ENCODE measurements at places on chromosomes 3 and 15. TPM values are rescaled to one million over a fixed set of nuclear protein-coding genes. Genes with fewer than 3 reads are reported as not detected.
A peak's percentile ranks its signal among the peaks of the same experiment; 100 is the strongest.

DNA sequence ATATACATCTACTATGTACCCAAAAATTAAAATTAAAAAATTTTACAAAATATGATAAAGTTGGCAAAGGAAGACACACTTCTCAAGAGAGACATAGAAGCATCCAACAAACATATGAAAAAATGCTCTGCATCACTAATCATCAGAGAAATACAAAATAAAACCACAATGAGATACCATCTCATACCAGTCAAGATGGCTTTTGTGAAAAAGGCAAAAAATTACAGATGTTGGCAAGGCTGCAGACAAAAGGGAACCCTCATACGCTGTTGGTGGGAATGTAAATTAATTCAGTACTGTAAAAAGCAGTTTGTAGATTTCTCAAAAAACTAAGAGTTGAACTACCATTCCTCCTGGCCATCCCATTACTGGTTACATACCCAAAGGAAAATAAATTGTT lies 581.7 kb upstream of the CCDC54 start:
- H3K36me3 ChIP-seq = no peaks in the 10 kb centered on the region
- H3K4me3 ChIP-seq = no peak overlapping the region
- DNase-seq = no peak

DNA sequence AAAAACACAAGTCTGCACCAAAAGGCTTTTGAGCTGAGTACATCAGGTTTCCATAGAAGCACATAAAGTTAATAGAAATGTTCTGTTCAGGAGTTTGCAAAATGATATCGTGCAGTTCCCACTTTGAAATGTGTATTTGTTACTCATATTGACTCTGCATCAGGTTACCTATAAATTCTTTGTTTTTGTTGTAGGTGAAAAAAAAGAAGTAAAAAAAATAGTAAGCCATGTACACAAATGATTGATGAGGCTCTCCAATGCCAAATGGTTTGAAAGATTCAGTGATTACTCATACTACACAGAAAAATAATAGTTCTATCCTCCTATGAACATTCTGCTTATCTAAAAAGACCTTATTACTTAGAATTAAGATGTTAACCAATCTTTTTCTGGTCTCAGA lies 287.3 kb upstream of the MME start:
- no peaks in the 10 kb centered on the region for H3K36me3 ChIP-seq
- H3K27ac ChIP-seq = no peak overlapping the region
- H3K4me3 ChIP-seq = no peak overlapping the region

- H3K36me3 ChIP-seq = peaks cover 4% of the 10 kb centered on the region
- DNase-seq = no peak
- peaks cover 37% of the 10 kb centered on the region for H3K4me1 ChIP-seq
- H3K27me3 ChIP-seq = no peaks in the 10 kb centered on the region
- H3K4me3 ChIP-seq = no peak overlapping the region
- H3K27ac ChIP-seq = no peak overlapping the region
These were observed 112.8 kb upstream of the MEF2A start for GRCh38 chr15:99452728-99453636.

The PLA2G4E gene
- not detected for total RNA-seq

The CTXN2 gene
- total RNA-seq = not detected

GRCh38 chr15:99123713-99124451 lies 19.0 kb downstream of the SYNM start:
- H3K27ac ChIP-seq = no peak overlapping the region
- no peaks in the 10 kb centered on the region for H3K27me3 ChIP-seq
- no peaks in the 10 kb centered on the region for H3K36me3 ChIP-seq
- no peaks in the 10 kb centered on the region for H3K4me1 ChIP-seq
- DNase-seq = no peak

GRCh38 chr3:179967622-179968021 lies 69.1 kb downstream of the PEX5L start:
- H3K4me3 ChIP-seq = peak overlapping the region; percentile 13
- H3K27me3 ChIP-seq = peaks cover 30% of the 10 kb centered on the region
- peak; percentile 29 for DNase-seq
- H3K4me1 ChIP-seq = peaks cover 16% of the 10 kb centered on the region
- no peaks in the 10 kb centered on the region for H3K36me3 ChIP-seq

- H3K27me3 ChIP-seq = no peaks in the 10 kb centered on the region
- H3K4me3 ChIP-seq = no peak overlapping the region
- H3K36me3 ChIP-seq = peaks cover 17% of the 10 kb centered on the region
- H3K27ac ChIP-seq = no peak overlapping the region
- H3K4me1 ChIP-seq = peaks cover 22% of the 10 kb centered on the region
- no peak for DNase-seq
These were observed 17.7 kb downstream of the MYNN start for GRCh38 chr3:169790687-169791429.

DNA sequence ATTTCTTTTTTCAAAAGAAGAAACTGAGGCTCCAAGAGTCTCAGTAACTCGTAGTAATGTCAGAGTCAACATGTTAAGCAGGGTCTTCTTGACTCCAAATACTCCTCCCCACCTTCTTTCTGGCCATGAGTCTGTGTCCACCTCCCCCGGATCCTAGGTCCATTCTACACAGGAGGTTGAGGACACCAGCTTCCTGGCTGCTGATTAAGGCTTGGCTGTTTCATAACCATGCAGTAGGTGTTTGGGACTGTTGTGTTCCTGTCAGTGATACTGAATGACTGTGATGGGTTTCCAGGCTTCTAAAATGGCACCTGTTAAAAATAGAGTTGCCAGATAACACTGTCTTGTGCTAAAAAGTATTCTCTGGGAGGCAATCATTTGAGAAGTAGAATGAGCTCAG lies 130.8 kb upstream of the IL12A start:
- DNase-seq = no peak
- H3K4me3 ChIP-seq = no peak overlapping the region
- H3K27ac ChIP-seq = no peak overlapping the region
- H3K4me1 ChIP-seq = no peaks in the 10 kb centered on the region

The STARD5 gene
- 10.3 TPM for total RNA-seq

- H3K27me3 ChIP-seq = no peaks in the 10 kb centered on the region
- no peaks in the 10 kb centered on the region for H3K4me1 ChIP-seq
- H3K4me3 ChIP-seq = no peak overlapping the region
- DNase-seq = no peak
- H3K27ac ChIP-seq = no peak overlapping the region
These were observed 973.4 kb downstream of the ROBO1 start for GRCh38 chr3:78794431-78794830.

GRCh38 chr3:30567139-30567753 lies 39.2 kb upstream of the TGFBR2 start:
- no peak for DNase-seq
- no peak overlapping the region for H3K27ac ChIP-seq
- H3K4me1 ChIP-seq = no peaks in the 10 kb centered on the region
- no peak overlapping the region for H3K4me3 ChIP-seq

DNA sequence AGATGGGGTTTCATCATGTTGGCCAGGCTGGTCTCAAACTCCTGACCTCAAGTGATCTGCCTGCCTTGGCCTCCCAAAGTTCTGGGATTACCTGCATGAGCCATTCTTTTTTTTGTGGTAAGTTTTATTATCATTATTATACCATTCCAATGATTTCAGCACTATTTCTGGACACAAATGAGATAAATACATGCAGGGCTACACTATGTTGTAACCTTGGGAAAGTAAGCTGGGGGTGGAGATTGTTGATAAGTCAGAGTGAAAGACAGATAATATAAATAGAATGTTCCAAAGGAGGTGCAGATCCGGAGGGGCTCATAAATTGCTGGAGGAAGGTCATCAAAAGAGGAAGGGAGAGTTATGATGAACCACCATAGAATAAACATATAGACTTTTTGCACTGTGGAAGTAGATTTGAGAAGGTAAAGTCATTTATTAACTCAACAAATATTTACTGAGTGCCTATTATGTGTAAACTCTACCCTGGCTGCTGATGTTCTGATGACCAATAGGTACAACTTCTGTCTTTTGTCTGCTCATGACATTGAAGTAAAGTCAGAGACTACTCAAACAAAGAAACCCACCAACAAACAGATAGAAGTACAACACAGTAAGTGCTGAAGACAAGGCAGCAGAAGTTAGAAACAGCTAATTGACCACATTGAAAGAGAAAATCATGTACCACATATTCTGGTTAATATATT lies 478.9 kb upstream of the GOLIM4 start:
- no peaks in the 10 kb centered on the region for H3K4me1 ChIP-seq
- DNase-seq = no peak
- H3K4me3 ChIP-seq = no peak overlapping the region

- no peaks in the 10 kb centered on the region for H3K27me3 ChIP-seq
- no peaks in the 10 kb centered on the region for H3K4me1 ChIP-seq
- H3K27ac ChIP-seq = no peak overlapping the region
These were observed 20.1 kb downstream of the USP13 start for GRCh38 chr3:179672918-179673317.

DNA sequence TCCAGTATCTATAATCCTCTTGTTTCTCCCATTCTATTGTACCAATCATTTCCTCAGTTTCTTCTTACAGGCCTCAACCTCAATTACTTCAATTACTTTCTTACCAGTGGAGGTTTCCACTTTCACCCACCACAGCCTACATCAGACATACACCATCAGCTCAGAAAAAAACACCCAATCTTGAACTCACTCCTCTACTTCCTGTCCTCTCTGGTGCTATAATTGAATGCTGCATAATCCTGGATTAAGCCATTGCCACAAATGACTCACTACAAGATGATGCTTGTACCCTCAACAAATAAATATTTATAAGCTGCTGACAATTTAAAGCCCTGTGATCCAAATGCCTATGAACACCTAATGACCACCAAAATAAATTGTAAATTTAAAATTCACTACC lies 18.5 kb downstream of the RYK start:
- H3K4me1 ChIP-seq = peaks cover 80% of the 10 kb centered on the region
- H3K27me3 ChIP-seq = no peaks in the 10 kb centered on the region
- no peak for DNase-seq
- no peak overlapping the region for H3K27ac ChIP-seq
- H3K36me3 ChIP-seq = no peaks in the 10 kb centered on the region
- H3K4me3 ChIP-seq = peak overlapping the region; percentile 11

The FBXL22 gene
- total RNA-seq = 0.79 TPM

- peak; percentile 64 for DNase-seq
- H3K36me3 ChIP-seq = peaks cover 58% of the 10 kb centered on the region
- peaks cover 29% of the 10 kb centered on the region for H3K4me1 ChIP-seq
These were observed 64.5 kb downstream of the KLHL25 start for GRCh38 chr15:85730001-85730820.

DNA sequence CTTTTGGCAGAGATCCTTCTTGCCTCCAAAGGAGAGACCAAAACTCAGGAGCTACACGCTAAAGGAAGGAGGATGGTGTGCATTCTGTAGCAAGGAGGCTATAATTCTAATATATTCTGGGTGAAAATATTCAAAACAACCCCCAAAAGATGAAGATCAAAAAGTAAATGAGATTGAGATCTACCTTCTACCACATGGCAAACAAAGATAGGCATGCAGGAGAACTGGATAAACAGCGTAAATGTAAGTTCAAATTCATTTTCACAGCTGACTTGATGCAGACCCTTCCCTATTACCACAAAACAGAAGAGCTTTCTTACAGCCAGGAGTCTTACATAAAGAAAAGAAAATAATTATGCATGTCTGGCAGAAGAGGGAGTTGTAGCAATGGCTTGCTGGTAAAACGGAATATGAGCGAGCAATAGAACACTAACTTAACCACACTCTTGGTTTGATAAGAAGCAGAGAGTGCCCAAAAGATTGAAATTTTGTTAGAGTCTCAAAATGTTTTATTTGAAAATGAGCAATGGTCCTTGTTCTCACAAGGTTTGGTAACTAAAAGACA lies 272.7 kb downstream of the MECOM start:
- no peaks in the 10 kb centered on the region for H3K36me3 ChIP-seq
- no peak for DNase-seq
- H3K4me3 ChIP-seq = no peak overlapping the region
- H3K4me1 ChIP-seq = no peaks in the 10 kb centered on the region
- no peak overlapping the region for H3K27ac ChIP-seq
